ENCODE measurements at places on chromosomes 5 and 9.

DNA sequence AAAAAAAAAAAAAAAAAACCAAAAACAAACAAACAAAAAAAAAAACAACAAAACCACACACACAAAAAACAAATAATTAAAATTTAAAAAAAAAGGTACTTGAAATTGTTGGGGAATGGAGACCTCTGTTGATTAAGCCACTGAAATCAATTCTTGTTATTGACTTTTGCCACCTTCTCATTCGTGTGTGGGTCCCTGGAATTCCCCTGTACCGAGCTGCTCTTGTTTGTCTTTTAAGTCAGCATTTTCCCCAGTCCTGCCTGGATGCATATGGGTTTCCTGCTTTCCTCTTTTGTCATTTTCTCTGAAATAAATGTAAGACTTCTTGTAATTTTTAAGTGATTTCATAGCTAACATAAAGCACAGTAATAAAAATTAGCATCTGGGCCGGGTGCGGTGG is 45.5 kb downstream of the GPBP1 start:
- no peak for DNase-seq

GRCh38 chr9:93731963-93732362 is 155.6 kb downstream of the PHF2 start:
- no peak for DNase-seq

DNA sequence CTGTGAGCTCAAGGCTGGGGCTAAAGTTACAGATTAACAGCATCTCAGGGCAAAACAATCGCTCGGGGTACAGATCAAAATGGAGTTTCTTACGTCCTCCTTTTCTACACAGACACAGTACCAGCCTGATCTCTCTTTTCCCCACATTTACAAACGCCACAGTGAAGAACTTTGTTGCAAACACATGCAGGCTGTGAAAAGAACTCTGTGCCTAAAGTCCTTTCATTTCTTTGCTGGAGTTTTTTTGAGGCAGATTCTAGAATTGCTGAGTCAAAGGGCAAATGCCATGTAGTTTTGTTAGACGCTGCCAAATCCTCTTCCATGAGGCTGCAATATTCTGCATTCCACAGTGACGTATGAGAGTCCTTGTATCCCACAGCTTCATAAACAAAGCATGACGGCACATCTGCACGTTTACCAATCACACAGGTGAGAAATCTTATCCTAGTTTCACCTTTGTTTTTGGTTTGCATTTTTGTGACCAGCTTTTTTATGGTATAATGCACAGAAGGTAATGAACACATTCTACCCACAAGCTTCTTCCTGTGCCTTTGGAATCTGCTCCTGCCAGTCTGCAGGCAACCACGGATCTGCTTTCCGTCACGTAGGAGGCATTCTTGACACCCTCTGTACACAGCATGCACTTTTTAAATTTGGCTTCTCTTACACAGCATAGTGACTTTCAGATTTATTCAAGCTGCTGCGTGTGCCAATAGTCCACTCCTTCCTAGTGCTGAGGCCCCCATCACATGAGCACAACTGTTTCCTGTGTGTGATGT is 44.6 kb upstream of the LPCAT1 start:
- no peak for DNase-seq

GRCh38 chr5:178116143-178116885 is 3.0 kb downstream of the N4BP3 start:
- peak; percentile 86 for DNase-seq

GRCh38 chr9:129206905-129207304 is 28.8 kb upstream of the IER5L start:
- no peak for DNase-seq

GRCh38 chr9:126556560-126557250 is 57.0 kb upstream of the LMX1B start:
- DNase-seq, result no peak

- DNase-seq, result peak; percentile 80
These were observed 58.0 kb downstream of the SLC22A5 start for GRCh38 chr5:132427281-132428146.

DNA sequence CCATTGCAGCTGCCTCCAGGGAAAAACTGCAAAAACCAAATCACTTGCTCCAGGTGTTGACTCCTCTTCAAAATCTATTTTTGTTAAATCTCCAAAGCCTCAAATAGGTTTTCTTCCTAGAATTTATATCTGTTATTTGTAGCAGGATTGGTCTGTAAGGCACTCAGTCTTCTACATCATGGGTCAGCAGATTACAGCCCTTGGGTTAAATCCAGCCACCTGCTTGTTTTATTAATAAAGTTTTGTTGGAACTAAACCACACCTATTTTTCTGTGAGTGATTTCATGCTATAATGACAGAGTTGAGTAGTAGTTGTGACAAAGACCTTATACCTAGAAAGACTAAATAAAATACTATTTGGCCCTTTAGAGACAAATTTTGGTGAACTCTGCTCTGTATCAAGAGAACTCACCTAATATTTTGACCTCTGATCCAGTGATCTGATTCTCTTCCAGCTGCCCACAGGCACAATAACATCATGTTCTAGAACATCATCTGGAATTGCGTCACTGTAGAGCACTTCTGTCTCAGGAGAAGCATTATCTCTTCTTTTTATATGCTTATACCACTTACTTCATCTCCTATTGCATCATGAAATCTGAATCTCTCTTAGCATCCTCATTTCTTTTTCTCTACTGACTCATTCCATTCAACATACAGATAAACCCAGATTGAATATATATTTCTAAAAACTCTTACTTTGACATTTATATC is 130.1 kb downstream of the RPS23 start:
- no peak for DNase-seq

GRCh38 chr5:16179936-16180788 is 571 bp upstream of the MARCHF11 start:
- no peak for DNase-seq

- DNase-seq, result peak; percentile 56
These were observed 205.1 kb downstream of the AUH start for GRCh38 chr9:91156451-91157234.

DNA sequence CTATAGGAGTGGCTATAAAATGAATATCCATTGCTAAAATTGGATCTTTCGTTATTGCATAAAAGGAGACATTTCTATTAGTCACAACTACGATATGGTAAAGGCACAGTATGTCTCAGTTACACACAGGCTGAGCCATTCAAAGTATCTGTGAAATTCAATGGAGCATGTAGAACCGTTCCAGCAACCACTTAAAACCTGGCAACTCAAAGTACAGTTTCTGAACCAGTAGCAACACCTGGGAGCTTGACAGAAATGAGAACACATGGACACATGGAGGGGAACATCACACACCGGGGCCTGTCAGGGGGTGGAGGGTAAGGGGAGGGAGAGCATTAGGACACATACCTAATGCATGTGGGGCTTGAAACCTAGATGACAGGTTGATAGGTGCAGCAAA is 15.4 kb downstream of the POC5 start:
- no peak for DNase-seq

DNA sequence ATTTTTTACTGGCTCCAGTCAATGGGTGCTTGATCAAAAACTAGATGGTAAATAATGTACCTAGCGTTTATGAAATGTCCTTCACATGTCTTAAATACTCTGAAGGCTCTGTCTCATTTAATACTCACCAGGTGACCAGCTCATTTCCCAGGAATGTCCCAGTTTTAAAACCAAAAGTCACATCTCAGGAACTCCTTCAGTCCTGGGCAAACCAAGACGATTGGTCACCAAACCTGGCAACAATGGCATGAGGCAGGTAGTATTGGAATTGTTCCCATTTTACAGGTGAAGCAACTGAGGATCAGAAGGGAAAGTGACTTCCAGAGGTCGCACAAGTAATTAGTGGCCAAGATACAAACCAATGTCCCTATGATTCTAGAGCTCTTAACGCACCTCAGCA is 27.7 kb downstream of the SMIM23 start:
- no peak for DNase-seq

DNA sequence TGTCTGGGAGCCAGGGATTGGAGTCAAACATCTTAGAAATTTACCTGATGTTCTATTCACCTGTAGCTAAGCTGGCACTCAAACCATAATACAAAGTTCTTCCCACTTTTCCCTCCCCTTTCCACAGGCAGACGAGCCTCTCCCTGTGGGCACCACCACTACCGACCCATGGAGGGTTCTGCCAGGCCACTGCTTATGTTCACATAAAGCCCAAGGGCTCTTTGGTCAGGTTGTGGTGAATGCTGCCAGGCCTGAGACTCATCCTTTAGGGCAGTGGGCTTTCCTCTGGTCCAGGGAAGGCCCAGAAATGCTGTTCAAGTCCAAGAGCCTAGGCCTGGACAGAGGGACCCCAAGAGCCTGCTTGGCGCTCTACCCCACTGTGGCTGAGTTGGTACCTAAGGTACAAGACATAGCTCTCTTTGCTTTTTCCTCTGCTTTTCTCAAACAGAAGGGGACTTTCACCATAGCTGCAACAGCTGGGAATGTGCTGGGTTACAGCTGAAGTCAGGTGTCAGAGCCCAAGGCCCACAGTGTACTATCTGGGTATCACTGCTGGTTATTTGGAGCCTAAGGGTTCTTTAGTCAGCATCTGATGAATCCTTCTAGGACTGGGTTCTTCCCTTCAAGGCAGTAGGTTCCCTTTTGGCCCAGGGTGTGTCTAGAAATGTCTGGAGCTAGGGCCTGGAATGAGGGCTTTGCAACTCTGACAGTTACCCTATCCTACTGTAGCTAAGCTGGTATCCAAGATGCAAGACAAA is 620.1 kb downstream of the TLE1 start:
- no peak for DNase-seq

DNA sequence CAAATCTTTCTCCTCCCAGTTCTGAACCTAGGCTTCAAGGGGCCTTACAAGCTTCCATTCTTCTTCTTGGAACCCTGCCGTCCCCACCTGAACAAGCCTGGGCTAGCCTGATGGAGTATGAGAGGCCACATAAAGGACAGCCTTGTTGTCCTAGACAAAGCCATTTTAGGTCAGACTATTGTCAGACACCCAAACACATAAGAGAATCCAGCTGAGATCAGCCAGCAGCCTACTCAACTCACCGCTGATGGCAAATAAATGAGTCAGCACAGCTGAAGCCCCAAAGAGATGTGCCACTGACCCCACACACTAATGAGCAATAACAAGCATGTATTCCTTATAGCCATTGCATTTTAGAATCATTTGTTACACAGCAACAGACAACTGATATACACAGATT is 33.8 kb downstream of the SVEP1 start:
- DNase-seq, result no peak

DNA sequence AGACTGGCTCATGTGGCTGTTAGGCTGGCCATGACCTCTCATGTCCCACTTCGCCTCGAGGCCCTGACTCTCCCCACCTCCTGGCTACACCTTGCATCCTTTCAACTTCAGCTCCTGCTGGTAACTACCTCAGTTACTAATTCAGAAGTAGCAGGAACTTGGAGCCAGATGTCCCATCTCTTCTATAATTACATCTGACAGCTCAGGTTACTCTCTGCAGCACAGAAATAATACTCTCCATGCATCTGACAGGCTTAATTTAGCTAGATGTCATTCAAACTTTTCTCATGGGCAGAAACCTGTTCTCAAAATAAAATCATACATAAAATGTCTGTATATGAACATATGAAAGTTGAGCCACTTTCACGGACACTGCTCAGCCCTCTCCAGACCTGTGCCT is 92.2 kb upstream of the IL33 start:
- DNase-seq, result no peak

- DNase-seq, result no peak
These were observed 224.7 kb downstream of the PIK3R1 start for GRCh38 chr5:68440245-68440644.

- no peak for DNase-seq
These were observed 117.6 kb downstream of the SEMA5A start for GRCh38 chr5:9428272-9428671.

- DNase-seq, result no peak
These were observed 395.1 kb upstream of the PAPPA start for GRCh38 chr9:115758441-115758840.

- no peak for DNase-seq
These were observed 15.1 kb upstream of the CARTPT start for GRCh38 chr5:71703941-71704340.

- no peak for DNase-seq
These were observed 49.9 kb upstream of the C5orf46 start for GRCh38 chr5:147956064-147956841.

DNA sequence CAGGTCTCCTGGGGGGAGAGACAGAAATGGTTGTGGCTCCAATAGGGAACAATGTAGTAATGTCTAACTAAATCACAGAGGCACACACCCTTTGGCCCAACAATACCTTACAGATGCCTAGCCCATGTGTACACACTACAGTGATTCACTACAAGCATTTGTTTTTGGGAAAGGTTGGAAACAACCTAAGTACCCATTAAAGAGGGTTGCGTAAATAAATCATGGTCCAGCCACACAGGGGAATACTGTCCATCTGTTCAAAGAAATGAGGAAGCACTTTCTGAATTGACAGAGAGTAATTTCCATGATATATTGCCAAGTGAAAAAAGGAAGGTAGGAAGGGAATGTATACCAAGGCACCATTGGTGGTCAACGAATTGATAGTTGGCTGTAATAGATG is 22.0 kb upstream of the GTF3C5 start:
- DNase-seq, result no peak

GRCh38 chr5:63022403-63022802 is 443.8 kb downstream of the LRRC70 start:
- DNase-seq, result no peak

DNA sequence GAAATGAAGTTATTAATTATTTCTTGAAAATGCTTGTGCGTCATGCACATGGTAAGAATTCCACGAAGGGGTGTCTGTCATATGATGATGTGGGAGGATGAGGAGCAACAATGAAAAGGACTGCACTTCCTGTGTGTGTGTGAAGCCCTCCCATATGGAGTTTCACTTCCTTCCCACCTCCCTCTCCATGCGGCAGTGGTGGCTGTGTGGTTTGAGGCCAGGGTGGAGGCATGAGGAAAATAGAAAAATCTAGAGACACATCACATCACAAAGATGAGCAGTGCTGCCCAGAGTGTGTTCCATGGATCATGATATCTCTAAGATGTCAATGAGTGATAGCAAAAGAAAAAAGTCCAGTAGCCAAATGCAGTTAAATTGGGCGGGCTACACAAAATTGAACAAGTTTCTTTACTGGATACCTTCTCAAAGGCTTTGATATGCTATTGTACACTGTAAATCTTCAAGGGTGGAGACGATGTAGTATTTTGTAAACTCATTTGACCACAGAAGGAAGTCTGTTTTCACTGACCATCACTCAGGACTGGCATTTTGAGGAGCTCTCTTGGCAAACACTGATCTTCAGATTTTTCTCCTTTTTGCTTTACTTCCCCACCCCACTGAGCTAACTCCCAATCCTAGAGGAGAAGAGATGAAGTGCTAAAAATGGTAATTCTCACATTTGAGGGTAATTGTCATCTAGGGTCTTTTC is 55.7 kb upstream of the EQTN start:
- no peak for DNase-seq
